ENCODE measurements at places on chromosomes 7 and 10.

GRCh38 chr7:108224387-108224786 is 94.2 kb upstream of the LAMB4 start:
- no peak for DNase-seq

DNA sequence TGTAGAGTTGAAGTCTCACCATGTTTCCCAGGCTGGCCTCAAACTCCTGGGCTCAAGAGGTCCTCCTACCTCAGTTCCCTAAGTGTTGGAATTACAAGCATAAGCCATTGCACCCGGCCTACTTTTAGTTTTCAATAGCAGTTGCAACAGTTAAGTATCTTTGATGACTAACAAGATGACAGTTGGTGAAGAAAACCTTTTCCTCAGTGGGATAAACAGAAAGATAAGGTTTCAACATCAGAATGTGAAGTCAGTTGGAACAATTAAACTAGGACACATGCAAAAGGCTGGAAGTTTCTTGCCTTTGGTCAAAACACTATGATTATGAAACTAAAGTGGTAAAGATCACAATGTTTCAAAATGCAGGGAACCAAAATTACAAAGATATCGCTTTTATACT is 169.2 kb downstream of the ZNF438 start:
- DNase-seq, result no peak

DNA sequence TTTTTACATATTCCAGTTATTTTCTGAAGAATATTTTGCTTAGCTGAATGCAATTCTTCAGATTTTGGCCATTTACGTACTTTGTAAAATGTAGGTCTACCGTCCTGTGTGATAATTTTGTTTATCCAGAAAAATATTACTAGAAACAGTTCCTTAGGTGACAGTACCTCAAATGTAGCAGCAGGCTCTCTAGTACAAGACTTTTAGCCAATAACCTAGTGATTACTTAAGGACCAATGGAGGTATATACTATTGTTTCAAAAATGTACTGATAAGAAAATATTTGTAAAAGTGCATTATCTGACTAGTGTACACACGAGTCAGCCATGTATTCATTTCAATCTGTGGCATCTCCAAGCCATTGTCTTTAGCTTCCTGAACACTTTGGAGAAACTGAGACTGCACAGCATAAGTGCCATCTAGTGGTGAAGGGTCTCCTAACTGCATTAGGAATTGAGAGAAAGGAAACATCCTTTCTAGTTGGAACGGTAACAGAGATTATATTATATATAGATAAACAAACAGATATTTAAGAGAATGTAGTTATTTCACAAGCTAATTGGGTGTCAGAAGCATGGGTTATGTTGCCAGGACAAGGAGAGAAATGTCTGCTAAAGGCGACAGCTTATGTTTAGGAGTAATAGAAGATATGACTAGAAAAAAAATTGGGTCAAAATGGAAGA is 23.7 kb downstream of the RTKN2 start:
- no peak for DNase-seq

DNA sequence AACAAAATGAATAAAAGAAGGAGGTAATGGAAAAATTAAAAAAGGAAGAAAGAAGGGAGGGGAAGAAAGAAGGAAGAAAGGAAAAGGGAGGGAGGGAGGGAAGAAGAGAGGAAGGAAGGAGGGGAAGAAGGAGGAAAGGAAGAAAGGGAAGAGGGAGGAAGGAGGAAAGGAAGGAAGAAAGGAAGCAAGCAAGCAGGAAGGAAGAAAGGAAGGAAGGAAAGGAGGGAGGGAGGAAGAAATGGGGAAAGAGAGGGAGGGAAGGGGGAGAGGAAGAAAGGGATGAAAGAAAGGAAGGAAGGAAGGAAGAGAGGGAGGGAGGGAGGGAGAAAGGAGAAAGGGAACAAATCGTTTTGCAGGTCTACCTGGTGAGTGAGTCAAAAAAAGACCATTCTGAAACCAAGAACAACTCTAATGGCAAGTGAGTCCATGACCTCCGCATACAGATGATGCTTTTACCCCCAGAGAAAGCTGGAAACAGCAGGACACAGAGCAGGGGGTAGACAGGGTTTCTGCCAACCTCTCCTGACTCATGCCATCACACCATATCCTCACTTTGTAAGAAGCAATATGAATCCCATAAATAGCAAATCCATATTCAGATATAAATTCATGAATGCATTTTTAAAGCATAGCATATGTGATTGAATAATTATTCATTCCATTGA is 1112.9 kb upstream of the AUTS2 start:
- no peak for DNase-seq

- no peak for DNase-seq
These were observed 99.6 kb downstream of the SORBS1 start for GRCh38 chr10:95461611-95462010.

DNA sequence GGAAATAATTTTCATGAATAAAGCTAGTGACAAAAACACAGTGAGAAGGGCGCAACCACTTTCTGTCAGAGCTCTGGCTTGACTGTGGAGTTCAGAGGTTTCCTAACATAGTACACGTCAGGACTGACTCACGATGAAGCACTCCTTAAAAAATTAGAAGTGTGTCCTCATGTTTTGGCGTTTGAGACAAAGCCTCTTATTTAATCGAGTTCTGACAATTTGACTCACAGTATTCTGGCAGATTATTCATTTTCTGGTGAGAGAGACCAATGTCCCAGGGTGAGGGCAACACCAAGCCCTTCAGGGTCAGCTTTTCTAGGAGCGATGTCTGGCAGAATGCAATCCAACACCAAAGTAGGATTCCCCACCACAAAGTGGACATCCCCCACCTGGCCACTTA is 108.7 kb downstream of the DIP2C start:
- DNase-seq, result no peak

DNA sequence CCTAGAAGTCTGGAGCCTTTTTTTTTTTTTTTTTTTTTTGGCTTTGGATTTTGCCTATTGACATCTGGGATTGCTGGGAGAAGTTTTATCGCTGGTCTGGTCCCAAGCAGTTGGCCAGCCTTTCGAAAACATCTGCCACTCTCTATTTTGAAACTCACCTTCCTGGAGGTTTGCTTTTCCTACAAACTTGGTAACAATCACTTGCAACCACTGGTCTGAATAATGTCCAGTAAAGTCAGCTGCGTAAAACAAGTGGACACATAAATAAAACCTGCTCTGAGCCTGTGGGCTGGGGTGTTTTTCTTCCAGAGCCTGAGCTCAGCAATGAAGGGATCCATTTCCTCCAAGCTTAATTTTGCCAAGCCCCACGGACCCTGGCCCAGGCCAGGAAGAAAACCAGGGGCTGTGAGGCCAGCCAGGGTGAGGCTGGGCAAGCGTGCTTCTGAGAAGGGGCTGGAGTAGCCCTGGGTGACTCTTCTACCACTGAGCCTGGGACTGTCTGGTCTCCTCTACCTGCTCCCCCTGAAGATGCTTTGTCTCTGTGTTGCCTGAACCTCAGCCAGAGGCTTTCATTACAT is 202.2 kb downstream of the GFRA1 start:
- no peak for DNase-seq

DNA sequence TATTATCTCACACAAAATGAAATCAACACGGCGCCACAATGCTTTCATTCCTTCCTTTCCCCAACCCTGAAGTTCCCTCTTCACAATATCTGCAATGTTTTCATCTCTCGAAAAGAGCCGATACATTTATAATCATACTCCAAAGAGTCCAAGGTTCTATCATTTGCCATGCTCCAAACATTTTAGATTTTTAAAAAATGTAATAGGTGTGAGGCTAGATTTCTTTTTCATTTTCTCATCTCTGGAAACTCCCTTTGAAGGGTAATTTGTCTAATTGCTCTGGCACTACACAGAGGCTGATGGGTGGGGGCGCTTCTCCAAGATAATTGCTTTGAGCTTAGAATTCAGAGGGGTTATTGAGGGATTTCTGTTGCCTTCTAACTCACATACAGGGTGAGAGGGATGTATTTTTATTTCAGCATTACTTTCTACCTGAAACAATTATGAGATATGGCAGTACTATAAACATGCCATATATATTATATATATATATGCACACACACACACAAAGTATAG is 4.9 kb downstream of the DLX5 start:
- no peak for DNase-seq

- DNase-seq, result no peak
These were observed 151.3 kb downstream of the LRRN3 start for GRCh38 chr7:111242141-111242755.

GRCh38 chr7:12786494-12786893 is 99.1 kb downstream of the ARL4A start:
- DNase-seq, result no peak

DNA sequence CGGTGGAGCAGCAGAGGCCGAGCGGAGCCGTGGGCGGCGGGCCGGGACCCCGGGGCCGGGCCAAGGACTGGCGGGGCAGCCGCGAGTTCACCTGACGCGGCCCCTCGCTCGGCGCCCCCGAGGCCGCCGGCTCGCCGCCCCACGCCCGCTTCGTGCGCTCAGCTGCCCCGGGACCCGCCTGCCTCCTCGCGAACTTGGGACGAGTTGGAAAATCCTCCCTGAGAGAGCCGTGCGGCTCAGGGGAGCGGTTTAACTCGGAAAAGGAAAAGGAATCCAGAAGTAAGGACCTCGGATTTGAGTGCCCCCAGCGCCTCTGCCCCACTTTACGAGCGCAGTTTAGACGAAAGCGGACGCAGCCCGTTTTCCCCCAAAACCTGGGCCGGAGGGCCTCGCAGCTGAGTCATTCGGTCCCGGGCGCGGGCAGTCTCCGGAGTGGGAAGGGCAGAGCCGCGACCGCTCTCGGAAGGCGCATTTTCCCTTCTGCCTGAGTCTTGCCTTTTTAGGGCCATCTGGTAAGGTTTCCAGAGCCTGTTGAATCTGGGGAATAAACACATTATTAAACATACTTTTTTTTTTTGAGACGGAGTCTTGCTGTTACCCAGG is 744 bp downstream of the CREM start:
- DNase-seq, result peak; percentile 15

DNA sequence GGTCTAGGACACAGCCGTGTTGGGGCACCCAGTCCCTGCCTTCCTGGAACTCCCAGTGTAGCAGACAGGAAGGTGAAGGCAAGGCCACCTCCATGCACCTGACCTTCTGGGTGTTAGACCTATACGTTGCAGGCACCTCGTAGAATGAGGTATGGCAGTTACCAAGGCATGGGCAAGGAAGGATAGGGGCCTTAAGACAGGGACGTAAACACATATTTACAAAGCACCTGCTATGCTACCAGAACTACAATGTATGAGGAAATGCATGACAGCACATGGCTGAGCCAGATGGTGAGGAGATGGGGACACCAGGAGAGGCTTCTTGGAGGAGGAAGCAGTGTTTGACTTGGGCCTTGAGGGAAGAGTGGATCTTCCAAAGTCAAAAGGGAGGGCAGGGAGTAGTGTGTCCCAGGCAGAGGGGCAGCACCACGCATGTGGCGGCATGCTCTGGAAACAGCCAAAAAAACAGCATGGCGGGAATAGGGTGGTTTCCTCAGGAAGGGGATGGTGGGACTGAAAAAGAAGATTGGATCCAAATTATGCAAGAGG is 231.2 kb downstream of the FANK1 start:
- no peak for DNase-seq

- no peak for DNase-seq
These were observed 58.3 kb downstream of the ST7 start for GRCh38 chr7:117011419-117012260.

- no peak for DNase-seq
These were observed 16.8 kb downstream of the RASGEF1A start for GRCh38 chr10:43249962-43250614.

DNA sequence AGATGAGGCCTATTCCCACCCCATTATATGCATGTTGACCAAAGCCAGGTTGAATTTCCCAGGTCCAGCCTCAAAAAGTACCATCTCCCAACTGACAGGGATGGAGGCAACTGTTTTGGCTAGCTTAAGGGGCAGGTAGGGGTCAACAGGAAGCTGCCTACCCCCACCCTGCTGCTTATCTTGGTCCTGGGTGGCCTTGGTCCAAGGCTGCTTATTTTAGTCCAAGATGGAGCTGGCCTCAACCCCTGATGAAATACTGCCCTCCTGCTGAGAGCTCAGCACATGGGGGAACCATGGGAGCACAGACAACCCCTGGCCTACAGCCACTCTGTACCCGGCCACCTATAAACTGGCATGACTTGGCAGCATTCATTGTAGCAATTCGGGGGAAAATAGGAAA is 23.1 kb downstream of the MYO1G start:
- no peak for DNase-seq

DNA sequence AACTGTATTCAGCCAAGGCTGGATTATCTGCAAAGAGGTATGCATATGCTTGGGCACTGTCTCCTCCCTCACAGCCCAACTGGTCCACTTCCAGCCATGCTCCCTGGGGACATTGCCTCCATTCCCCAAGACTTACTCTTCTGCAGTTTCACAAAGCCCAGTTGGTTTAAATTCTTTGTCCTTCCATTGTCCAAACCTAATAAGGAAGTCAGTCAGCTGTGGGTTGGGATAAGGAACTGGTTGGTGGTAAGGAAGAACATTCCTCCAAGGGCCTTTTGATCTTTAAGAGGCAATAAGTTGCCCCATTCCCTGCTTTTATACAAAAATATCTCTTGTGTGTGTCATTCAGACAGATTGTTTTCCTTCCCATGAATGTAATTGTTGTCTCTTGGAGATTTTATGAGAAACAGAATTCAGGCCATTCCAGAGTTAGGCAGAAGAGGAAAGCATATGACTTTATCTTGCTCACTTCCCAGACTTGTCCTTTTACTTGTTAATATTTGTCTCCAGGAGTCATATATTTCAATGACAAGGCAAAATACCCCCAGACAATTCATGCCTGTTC is 673.7 kb downstream of the SUGCT start:
- no peak for DNase-seq

DNA sequence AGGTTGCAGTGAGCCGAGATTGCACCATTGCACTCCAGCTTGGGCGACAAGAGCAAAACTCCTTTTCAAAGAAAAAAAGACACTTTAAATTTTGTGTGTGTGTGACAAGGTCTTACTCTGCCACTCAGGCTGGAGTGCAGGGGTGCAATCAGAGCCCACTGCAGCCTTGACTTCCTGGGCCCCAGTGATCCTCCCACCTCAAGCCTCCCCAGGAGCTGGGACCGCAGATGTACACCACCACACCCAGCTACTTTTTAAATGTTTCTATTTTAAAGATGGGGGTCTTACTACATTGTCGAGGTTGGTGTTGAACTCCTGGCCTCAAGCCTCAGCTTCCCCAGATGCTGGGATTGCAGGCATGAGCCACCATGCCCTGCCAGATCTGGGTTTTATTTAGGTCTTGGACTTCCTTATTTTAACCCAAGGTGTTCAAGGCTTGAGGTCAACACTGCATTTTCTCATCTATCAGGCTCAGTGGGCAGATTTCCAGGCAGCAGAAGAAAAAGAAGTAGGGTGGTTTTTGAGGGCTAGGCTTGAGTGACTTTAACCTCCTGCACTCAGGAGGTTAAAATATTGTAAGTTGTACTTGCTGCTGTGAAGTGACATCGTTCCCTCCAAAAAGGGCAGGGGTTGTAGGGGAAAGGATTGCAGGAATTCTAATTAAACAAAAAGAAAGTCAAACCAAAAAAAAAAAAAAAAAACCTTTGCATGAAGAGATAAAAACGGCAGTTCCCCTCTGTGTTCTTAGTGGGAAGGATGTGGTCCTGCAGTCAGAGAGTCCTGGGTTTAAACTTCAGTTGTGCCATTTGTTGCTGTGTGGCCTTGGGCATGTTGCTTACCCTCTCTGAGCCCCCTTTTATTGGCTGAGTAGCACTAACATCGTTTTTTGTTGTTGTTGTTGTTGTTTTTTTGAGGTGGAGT is 71.5 kb downstream of the CARD11 start:
- no peak for DNase-seq

GRCh38 chr7:23938937-23939552 is 229.0 kb downstream of the STK31 start:
- DNase-seq, result no peak
